ENCODE measurements at places on chromosomes 12 and 14.

GRCh38 chr12:59657266-59657665 is 61.4 kb downstream of the SLC16A7 start:
- H3K27ac ChIP-seq: no peak overlapping the region
- H3K36me3 ChIP-seq: peaks cover 32% of the 10 kb centered on the region
- H3K4me3 ChIP-seq: no peak overlapping the region
- H3K4me1 ChIP-seq: peaks cover 12% of the 10 kb centered on the region
- no peak for ATAC-seq

DNA sequence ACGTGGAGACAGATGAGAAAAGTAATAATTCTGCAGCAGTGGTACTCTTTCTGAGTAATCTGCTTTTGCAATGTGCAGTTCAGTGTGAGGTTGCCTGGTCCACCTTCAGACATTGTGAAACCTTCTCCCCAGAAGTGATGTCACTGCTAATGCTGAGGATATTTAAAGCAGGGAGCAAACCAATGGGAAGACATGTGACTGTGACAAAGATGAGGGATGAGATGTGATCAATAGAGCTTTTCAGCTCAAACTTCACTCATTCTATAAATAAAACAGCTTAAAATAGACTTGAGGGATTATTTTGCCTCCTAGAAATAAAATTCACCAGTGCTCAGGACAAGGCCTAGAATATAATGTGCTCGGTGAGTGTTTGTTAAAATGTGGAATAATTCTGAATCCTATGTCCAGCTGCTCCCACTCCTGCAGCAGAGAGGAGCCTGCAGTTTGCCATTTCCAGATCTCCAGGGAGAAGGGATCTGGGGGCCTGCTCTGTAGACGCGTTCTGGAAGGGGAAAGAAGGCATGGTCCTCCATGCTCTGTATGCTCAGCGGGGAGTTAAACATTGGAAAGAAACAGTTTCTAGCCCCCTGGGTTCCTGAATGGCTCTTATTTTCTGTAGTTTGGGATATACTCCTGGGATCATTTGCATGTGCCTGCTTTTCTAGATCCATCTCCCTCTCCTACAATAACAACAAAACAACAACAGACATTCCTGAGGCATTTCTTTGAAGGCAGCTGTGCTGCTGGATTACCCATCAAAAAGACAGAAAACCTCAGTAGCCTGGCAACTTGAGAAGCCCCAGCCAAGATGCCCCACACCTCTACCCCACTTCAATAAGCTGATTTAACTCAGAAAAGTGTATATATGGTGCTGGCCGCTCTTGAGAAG is 8.9 kb downstream of the SLC7A8 start:
- no peaks in the 10 kb centered on the region for H3K4me1 ChIP-seq
- no peak overlapping the region for H3K27ac ChIP-seq
- H3K27me3 ChIP-seq: peaks cover 10% of the 10 kb centered on the region
- no peaks in the 10 kb centered on the region for H3K36me3 ChIP-seq
- no peak overlapping the region for H3K4me3 ChIP-seq
- no peak for ATAC-seq

GRCh38 chr12:89927226-89927698 is 218.6 kb upstream of the ATP2B1 start:
- peak; percentile 45 for ATAC-seq
- H3K4me3 ChIP-seq: peak overlapping the region; percentile 20
- H3K27ac ChIP-seq: peak overlapping the region; percentile 10

DNA sequence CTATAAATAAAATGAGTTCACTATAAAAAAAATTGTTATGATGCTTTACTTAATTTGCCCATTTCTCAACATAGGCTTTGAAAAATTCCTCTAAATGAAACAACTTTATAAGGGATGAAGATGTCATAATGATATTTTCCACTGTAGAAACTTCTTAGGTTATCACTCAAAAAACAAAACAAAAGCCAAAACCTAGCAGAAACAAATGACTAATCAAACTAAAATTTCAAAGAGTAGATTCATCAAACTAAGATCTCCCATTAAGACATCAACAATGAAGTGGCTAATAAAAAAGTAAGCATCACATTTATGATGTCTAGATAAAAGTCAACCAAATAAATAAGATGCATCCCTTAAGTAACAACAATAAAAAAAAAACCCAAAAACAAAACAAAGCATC is 36.9 kb upstream of the TTC7B start:
- no peaks in the 10 kb centered on the region for H3K27me3 ChIP-seq
- no peaks in the 10 kb centered on the region for H3K4me1 ChIP-seq
- H3K36me3 ChIP-seq: peaks cover 8% of the 10 kb centered on the region
- no peak overlapping the region for H3K4me3 ChIP-seq
- ATAC-seq: no peak

DNA sequence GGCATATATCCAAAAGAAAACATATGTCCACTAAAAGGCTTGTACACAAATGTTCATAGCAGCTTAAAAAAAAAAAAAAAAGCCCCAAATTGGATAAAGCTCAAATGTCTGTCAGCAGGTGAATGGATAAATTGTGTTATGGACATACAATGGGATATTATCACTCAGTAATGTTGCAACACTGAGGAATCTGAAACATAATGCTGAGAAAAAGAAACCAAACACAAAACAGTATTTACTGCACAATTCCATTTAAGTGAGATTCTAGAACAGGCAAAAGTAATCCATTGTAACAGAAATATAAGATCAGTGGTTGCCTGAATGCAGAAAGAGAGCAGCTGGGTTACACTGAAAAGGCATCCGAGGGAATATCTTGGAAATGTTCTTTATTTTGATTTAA is 117.9 kb downstream of the SLC15A5 start:
- no peak for ATAC-seq
- no peak overlapping the region for H3K27ac ChIP-seq
- H3K4me1 ChIP-seq: no peaks in the 10 kb centered on the region
- H3K4me3 ChIP-seq: no peak overlapping the region
- no peaks in the 10 kb centered on the region for H3K36me3 ChIP-seq
- H3K27me3 ChIP-seq: no peaks in the 10 kb centered on the region

DNA sequence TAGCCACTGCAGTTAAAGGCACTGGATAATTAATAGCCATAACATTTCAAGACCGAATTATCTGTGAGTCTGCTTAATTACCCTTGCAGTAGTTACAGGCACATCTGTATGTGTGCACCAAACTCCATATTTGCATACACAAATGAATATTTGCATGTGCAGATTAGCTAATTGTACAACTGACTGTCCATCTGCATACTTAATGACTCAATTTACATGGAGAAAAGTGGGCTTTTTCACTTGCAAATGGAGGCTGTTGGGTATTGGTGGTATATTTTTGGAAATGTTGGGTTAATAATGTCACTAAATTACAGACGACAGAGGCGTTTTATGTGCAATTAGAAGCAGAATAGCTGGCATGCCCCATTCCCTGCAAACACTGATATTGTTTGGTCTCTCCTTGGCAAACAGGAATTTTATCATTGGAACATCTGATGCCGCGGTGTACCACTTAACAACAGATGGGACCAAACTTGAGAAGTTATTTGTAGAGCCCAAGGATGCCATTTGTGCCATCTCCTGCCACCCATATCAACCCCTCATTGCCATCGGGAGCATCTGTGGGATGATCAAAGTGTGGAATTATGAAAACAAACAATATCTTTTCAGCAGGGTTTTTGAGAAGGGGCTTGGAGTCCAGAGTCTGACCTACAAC is 39.6 kb downstream of the CFAP251 start:
- H3K27me3 ChIP-seq: no peaks in the 10 kb centered on the region
- no peaks in the 10 kb centered on the region for H3K4me1 ChIP-seq
- H3K4me3 ChIP-seq: no peak overlapping the region
- no peak for ATAC-seq
- H3K36me3 ChIP-seq: no peaks in the 10 kb centered on the region
- H3K27ac ChIP-seq: no peak overlapping the region

- H3K4me1 ChIP-seq: peaks cover 10% of the 10 kb centered on the region
- H3K27ac ChIP-seq: no peak overlapping the region
- no peaks in the 10 kb centered on the region for H3K27me3 ChIP-seq
- H3K36me3 ChIP-seq: peaks cover 23% of the 10 kb centered on the region
Measured at GRCh38 chr12:121718653-121719239, 6.2 kb downstream of the TMEM120B start.

DNA sequence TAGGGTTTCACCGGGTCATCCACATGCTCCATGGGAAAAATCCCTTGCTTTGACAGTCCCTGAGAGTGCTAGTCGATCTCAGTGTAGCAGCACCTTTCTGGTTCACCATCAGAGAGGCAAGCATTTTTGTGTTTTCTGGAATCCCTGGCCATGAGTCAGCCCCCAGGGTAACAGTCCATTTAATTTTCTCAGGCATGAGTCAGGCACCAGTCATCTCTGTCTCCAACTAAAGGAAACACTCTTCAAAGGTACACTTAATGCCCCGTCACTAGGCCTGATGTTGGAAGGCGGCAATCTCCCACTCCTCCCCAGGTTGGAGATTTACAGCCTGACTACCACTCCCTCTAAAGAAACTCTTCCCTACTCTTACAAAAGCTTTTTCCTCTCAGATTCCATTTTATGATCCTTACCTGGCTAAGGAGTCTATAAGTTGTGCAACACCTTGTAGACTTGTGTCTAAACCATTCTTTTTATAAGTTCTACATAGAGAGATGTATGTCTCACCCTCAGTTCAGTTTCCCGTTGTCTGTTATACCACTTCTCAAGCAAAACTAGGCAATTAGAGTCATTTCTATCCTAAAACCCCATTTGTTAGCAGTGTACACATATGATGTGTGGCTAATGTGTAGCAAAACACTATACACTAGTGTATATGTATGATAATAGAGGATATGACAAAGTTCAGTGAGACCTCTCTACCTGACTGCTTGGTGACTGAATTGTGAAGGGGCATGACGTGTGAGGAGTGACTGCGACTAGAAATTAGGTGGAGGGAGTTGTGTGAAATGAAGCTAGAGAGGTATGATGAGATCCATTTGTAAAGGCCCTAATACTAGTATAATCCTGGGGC is 24.6 kb downstream of the TMEM19 start:
- no peaks in the 10 kb centered on the region for H3K36me3 ChIP-seq
- H3K27me3 ChIP-seq: peaks cover 7% of the 10 kb centered on the region
- H3K4me3 ChIP-seq: no peak overlapping the region

DNA sequence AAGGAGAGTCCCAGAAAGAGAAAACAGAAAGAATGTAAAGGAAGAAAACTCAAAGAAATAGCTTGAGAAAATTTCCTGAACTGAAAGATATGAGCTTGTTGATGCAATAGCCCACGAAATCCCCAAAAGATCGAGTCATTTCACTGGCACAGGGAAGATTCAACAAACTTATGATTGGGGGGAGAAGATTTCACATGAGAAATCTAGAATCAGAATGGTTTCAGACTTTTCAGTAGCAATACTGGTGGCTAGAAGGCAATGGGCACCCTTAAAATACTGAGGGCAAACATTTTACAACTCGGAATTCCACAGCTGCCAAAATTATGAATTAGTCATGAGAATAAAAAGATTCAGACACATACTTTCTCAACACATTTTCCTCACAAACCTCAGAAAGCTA is 8.9 kb upstream of the KRT7 start:
- H3K27ac ChIP-seq: no peak overlapping the region
- no peaks in the 10 kb centered on the region for H3K36me3 ChIP-seq
- peaks cover 31% of the 10 kb centered on the region for H3K27me3 ChIP-seq
- peaks cover 5% of the 10 kb centered on the region for H3K4me1 ChIP-seq
- no peak for ATAC-seq

GRCh38 chr12:105987685-105988035 is 151.1 kb downstream of the NUAK1 start:
- no peak overlapping the region for H3K27ac ChIP-seq
- H3K36me3 ChIP-seq: no peaks in the 10 kb centered on the region
- peaks cover 15% of the 10 kb centered on the region for H3K27me3 ChIP-seq
- H3K4me1 ChIP-seq: no peaks in the 10 kb centered on the region

DNA sequence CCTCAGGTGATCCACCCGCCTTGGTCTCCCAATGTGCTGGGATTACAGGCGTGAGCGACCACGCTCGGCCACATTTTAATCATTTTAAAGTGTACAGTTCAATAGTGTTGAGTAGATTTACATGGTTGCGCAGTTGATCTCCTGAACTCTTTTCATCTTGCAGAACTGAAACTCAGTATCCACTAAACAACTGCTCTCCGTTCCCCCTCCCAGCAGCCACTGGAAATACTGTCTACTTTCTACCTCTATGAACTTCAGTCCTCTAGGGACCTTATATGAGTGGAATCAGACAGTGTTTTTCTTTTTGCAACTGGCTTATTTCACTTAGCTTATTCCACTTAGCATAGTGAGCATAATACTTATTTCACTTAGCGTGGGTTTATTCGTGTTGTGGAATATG is 53.7 kb downstream of the KCTD10 start:
- no peak overlapping the region for H3K27ac ChIP-seq
- ATAC-seq: no peak
- no peaks in the 10 kb centered on the region for H3K36me3 ChIP-seq
- H3K27me3 ChIP-seq: peaks cover 23% of the 10 kb centered on the region
- H3K4me1 ChIP-seq: no peaks in the 10 kb centered on the region

- no peak overlapping the region for H3K4me3 ChIP-seq
- H3K27ac ChIP-seq: no peak overlapping the region
- no peak for ATAC-seq
- H3K27me3 ChIP-seq: peaks cover 9% of the 10 kb centered on the region
- no peaks in the 10 kb centered on the region for H3K4me1 ChIP-seq
- no peaks in the 10 kb centered on the region for H3K36me3 ChIP-seq
Measured at GRCh38 chr12:16072678-16073077, 161.5 kb downstream of the DERA start.

- H3K27me3 ChIP-seq: no peaks in the 10 kb centered on the region
- ATAC-seq: no peak
- H3K4me3 ChIP-seq: no peak overlapping the region
- no peak overlapping the region for H3K27ac ChIP-seq
- no peaks in the 10 kb centered on the region for H3K4me1 ChIP-seq
Measured at GRCh38 chr12:89326239-89327040, 25.9 kb downstream of the DUSP6 start.

GRCh38 chr12:131608740-131609690 is 101.9 kb upstream of the SFSWAP start:
- H3K4me3 ChIP-seq: no peak overlapping the region
- ATAC-seq: no peak
- H3K36me3 ChIP-seq: no peaks in the 10 kb centered on the region
- peak overlapping the region; percentile 86 for H3K27ac ChIP-seq
- no peaks in the 10 kb centered on the region for H3K27me3 ChIP-seq

GRCh38 chr14:102539544-102540314 is 30.2 kb upstream of the ANKRD9 start:
- peaks cover 7% of the 10 kb centered on the region for H3K27me3 ChIP-seq
- H3K27ac ChIP-seq: no peak overlapping the region
- no peak overlapping the region for H3K4me3 ChIP-seq
- H3K4me1 ChIP-seq: no peaks in the 10 kb centered on the region
- no peaks in the 10 kb centered on the region for H3K36me3 ChIP-seq
